ENCODE measurements at places on chromosomes 2 and 18.

DNA sequence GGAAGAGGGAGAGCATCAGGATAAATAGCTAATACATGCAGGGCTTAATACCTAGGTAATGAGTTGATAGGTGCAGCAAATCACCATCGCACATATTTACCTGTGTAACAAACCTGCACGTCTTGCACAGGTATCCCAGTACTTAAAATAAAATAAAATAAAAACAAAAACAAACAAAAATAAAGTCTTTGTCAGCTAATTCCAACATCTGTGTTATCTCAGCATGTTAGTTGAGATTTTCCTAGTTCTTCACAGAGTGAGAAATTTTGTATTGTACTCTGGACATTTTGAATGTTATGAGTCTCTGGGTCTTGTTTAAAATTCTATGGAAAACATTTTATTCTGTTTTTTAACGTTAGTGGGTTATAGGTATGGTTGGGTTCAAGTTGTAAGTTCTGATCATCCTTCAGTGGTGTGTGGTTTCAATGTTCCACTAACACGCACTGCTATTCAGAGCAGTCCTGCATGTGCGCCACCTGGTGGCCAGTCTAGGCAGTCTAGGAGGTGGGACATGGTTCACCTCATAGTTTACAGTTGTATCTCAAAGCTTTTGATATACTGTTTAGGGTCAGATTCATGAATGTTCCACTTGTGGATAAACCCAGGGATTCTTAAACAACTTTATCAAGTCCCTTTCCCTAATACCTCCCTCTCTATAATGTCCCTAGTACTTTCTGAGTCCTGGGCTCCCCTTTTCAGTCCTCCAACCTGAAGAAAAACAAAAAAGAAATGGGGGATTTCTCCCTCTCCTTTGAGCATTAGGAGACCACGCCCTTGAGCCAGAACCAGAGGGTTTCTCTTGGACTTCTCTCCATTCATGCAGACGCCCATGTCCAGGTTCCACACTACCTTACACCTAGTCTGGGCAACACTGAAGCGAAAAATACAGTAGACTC is 213.4 kb upstream of the GATA6 start:
- peak; percentile 49 for DNase-seq

DNA sequence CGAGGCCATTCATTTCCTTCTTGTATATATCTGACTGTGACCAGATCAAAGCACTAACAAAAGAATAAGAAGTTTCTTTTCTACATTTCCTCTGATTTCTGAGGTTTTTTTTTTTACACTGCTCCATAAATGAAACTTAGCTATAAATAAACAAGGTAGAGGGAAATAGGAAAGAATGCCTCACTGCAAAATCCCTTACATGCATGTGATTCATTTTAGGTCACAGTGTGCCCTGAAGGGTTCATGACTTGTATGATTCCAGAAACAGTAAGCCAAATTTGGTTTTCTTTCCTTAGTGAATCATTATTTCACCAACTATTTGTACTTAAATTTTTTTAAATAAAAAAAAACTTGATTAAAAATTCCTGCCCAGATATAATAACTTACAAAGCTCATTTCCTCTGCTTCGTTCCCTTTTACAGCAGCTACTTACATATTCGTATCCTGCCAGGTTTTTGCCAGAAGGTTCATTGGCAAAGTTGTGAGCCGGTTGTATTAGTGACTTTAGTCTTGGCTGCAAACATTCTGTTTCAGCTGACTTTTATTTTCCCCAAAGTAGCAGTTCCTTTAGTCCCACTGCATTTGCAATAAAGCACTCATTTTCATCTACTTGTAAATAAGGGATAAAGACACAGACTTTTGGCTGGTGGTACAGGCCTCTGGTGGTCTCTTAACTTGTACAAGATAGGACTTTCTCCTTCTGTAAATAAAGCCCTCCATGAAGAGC is 58.6 kb downstream of the LRP2 start:
- no peak for DNase-seq

DNA sequence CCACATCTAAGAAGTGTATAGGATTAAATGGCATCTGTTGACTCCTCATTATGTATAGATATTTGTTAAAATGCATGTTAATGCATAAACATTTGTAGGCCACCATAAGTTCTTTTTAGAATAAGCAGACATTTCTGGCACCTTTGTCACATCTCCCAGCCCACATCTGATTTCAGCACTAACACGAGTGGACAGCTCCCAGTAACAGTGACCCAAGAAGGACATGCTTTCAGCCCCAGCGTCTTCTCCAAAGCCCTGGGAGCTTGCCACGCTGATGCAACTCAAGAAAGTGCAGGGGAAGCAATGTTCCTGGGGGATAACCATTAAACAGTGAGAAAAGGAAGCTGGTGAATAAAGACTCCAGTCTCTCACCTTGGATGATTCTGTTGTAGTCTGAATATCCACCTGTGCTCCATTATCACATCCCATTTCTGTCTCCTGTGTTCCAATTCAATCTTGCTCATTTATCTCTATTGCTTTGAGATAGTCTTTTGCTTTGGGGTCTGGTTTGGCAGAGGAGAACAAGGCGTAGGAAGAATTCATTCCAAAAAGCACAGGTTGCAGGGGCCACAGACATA is 182.6 kb upstream of the THSD7B start:
- DNase-seq: peak; percentile 1

DNA sequence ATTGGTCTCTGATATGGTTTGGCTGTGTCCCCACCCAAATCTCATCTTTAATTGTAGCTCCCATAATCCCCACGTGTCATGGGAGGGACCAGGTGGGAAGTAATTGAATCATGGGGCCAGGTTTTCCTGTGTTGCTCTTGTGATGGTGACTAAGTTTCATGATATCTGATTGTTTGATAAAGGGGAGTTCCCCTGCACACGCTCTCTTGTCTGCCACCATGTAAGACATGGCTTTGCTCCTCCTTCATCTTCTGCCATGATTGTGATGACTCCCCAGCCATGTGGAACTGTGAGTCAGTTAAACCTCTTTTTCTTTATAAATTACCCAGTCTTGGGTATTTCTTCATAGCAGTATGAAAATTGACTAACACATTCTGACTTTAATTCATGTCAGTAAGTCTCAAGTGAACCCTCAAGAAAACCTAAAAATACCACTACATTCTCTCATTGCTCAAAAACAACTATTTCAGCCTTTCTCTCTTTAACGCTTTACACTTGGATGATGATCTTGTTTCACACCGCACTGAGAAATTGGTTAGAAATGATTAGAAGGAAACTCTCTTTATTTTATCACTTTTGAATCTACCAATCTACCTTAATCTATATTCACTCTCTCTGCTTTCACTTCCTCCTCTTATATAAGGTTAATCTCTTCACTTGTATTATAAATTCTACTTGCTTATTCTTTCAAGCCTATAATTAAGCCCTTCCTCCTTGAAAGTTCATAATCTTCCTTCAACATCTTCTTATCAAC is 110.1 kb downstream of the GALR1 start:
- DNase-seq: no peak

DNA sequence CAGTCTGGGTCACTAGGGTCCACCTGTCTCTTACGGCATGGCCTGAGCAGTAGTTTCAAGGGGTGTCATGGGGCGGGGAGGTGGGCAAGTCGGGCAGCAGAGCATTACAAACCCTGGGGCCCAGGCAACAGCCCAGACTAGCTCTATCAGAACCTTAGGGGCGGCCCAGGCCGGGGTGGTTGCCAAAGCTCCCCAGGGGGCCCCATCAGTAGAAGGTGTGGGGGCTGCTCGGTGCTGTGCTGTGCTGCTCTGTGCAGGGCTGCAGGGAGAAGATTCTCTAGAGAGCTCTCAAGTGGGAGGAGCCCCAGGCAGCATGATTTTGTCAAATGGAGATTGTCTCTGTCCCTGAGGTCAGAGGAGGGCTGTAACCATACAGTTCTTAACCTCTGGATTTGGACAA is 36.4 kb upstream of the SLC14A1 start:
- DNase-seq: no peak

- no peak for DNase-seq
These were observed 9.1 kb upstream of the PRELID3A start for GRCh38 chr18:12398625-12399024.

DNA sequence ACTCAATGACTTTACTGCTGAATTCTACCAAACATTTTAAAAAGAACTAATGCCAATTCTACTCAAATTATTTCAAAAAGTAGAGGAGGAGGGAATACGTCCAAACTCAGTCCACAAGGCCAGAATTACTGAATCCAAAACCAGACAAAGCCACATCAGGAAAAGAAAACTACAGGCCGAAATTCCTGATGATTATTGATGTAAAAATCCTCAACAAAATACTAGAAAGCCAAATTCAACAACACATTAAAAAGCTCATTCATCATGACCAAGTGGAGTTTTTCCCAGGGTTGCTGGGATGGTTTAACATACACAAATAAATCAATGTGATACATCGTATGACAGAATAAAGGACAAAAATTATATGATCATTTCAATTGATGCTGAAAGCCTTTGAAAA is 103.9 kb upstream of the UBE2E3 start:
- no peak for DNase-seq

GRCh38 chr18:45274026-45274425 is 341.2 kb upstream of the SLC14A2 start:
- DNase-seq: no peak

- no peak for DNase-seq
These were observed 47.3 kb downstream of the CD8B2 start for GRCh38 chr2:106534471-106534870.
